Anterior cingulate cortex (tissue), 58 donors: ENCODE measurements at places on chromosomes 1 and 21.

DNA sequence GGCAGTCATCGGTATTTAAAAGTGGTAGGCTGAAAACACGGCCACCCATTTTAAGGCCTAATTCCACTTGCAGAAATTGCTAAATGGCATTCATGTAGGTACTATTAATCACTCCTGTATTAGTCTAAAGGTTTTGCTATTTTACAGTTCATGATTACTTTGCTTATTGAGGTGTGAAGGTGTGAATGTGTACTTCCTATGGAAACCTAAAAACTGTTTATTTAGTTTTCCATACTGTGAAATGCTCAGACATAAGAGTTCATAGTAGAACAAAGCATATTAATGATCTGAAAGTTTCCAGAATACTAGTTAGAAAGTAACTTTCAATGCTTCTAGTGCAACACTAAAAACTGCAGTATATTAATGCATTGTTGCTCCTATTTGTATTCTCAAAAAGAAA is 69.8 kb downstream of the ITGB3BP start:
- no peak for DNase-seq

DNA sequence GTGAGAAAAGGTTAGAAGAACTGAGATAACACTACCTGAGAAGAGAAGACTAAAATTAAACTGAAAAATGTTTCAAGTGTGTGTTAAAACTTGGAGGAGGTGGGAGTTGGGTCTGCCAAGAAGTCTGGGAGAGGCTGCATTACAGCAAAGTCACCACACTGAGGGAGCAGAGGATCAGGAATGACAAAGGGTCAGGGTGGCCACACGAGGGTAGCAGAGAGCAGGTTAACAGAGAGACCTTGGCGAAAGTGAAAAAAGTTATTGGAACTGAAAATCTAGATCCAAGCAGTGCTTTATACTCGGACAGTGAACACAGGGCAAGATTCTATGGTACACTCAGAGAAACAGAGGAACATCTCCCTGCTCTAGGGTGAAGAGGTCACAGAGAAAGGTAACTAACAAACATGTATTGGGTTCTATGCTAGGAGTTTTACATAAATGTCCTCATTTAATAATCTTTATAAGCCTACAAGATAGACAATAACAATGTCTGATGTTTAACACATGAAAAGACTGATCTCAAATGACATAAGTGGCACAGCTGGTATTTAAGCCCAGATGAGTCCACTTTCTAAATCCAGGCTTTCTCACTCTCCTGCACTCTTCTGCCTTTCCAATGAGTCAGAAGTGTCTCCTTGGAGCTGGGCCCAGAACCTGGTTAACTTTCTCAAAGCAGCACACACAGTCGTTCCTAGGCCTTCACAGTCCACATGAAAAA is 10.3 kb upstream of the CADM3 start:
- DNase-seq, result peak; percentile 72

- DNase-seq, result no peak
These were observed 431.4 kb downstream of the BRINP3 start for GRCh38 chr1:190046231-190046630.

GRCh38 chr1:63898428-63899196 is 124.8 kb downstream of the ROR1 start:
- DNase-seq, result no peak

DNA sequence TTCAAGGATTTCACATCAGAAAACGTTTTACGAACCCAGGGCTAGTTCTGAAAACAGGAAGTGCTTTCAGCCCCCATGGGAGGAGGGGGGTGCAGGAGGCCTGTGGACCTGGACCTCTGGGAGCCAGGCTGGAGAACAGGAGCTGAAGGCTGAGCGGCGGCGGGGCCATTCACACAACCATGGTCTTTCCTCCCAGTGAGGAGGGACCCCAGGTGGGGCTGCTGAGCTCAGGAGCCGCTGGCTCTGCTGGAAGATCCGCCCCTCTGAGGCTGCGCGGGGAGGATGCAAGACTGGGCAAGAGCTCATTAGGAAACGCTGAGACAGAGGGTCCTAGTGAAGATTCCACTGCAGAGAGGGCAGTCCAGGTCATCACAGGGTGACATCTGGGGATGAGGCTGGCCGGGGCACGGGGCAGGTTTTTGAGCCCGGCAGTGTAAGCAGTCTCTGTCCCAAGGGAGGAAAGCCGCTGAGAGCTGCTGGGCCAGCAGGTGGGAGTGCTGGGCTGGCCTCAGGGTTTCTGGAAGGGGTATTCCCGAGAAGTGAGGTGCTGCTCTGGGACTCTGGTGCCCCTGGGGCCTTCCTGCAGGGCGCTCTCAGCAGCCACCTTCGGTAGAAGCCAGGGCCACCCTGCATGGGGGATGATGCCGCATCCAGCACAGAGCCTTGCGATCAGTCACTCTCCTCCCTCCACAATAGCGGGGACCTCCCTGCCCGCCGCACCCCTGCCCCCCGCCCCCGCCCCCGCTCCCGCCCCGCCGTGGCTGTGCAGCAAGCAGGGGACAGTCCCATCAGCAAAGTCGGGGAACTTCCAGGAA is 7.5 kb downstream of the MX2 start:
- DNase-seq, result no peak

DNA sequence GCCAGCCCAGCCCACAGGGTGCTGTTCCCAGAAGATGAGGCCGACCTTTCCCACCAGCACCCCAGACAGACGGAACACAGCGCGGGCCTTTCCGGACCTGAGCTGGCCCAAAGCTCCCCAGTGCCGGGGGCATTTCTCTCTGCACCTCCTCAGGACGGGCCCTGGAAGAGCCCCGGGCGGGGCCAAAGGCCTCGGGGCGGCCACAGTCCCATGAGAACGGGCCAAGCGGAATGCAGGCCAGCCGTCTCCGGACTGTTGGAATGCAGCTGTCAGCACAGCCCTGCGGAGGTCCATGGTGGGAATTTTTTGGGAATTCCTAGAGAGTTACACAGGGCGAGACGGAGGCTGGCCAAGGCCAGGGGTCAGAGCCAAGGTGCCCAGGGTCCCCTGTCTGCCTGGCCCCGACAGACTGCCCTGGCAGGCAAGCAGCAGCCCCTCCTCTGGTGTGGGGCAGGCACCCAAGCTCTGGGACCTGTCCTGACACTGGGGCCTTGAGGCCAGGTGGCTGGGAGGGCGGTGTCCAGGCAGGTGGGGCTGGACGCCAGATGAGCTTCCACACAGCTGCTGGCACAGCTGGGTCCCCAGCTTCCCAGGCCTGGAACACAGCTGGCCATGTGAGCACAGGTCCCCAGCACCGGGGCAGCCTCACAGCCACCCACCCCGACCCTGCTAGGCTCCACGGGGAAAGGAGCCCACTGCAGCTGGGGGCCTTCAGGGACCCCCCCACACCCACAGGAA is 63.0 kb downstream of the MEGF6 start:
- DNase-seq, result no peak

GRCh38 chr1:1309251-1310108 is 1.1 kb downstream of the PUSL1 start:
- no peak for DNase-seq

DNA sequence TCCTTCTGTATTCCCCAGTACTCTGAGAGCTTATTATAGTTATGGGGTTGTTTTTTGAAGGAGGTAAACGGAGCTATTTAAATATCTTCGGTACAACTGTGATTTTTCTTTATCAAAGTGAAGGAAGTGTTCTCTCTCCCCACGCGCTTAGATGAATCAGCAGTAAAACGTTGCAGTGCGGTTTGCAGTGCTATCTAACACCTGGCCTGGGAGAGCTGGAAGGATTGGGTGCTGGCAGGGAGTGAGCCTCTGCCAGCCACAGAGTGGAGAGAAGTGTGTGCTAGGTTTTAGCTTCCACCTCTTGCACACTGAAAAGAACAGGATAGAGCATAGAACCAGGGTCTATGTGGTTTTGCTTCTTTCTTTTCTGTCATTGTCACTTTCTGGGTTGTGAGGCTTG is 165.9 kb downstream of the SDCCAG8 start:
- DNase-seq, result no peak

DNA sequence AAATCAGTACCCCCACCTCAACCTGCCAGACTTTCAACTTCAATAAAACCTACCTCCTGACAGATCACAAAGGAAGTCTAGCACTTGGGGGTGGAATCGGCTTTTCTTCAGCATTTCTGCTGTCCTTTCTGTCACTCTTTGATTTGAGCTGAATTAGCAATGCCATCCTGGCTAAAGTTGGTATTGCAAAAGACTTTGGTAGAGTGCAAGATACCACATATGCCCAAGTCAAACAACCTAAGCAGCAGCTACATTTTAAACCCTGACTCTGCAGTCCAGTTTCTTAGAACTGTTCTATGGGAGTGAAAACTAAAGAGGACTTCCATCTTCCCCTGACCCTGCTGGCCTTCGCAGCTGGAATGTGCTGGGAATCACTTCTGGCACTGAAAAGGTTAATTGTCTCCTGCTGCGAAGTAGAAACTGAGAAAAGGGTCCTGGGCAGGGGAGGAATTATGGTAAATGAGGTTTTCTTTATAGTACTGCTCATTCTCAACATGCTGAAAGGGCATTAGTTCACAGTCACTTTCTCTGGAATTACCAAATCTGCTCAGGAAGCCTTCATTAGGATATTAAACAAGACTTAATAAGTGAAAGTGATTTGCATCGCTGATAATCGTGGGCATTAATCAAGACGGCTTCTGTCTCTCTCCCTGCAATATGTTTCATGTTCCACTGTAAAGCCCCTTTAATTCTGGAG is 126.2 kb upstream of the SMYD2 start:
- no peak for DNase-seq

GRCh38 chr1:80457409-80457808 is 1343.3 kb upstream of the ADGRL2 start:
- DNase-seq, result no peak

GRCh38 chr1:8476006-8476405 is 158.1 kb downstream of the SLC45A1 start:
- no peak for DNase-seq

- DNase-seq, result no peak
These were observed 161.5 kb downstream of the IER5 start for GRCh38 chr1:181250038-181250437.

GRCh38 chr1:2295526-2295925 is 67.4 kb downstream of the SKI start:
- DNase-seq, result no peak

GRCh38 chr1:178055779-178056471 is 38.0 kb upstream of the RASAL2 start:
- no peak for DNase-seq

GRCh38 chr21:44050276-44050675 is 38.2 kb downstream of the TRAPPC10 start:
- DNase-seq, result no peak

DNA sequence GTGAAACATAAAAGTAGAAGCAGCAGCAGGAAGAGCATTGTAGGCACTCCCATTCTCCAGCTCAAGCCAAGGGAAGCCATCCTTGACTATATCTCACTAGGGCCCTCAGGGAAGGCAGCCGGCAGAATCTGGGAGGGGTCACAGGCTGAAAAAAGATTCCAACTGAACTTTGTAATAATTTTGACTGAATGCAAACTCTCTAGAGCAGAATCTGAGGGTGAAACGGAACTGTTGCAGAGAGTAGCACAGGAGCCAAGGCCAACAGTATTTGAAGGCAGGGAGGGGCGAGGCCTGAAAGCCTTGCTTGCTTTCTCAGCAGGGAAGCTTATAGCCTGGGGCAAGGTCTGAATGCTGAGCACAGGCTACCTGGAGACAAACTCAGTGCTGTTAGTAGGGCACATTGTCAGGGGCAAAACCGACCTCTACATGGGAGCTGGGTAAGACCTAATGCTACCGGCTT is 180.6 kb downstream of the COL24A1 start:
- DNase-seq, result no peak

- no peak for DNase-seq
These were observed 797 bp downstream of the CC2D1B start for GRCh38 chr1:52365071-52365745.

GRCh38 chr1:64851664-64852063 is 106.8 kb downstream of the RAVER2 start:
- DNase-seq, result no peak

DNA sequence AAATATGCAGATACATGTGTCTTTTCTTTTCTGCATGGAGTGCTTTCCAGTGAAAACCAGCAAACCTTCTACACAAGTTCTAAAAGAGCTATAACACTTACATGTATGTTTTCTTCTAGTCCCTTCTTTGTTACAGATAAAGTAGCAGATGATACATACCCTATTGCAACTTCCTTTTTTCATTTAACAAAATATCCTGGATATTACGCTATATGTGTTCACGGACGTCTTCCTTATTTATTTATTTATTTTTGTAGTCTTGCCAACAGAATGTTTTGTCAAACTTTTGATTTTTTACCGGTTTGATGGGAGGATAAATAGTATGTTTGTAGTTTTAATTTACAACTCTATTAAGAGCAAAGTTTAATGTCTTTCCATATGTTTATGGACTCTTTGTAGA is 5.2 kb upstream of the GALNT2 start:
- DNase-seq, result no peak

DNA sequence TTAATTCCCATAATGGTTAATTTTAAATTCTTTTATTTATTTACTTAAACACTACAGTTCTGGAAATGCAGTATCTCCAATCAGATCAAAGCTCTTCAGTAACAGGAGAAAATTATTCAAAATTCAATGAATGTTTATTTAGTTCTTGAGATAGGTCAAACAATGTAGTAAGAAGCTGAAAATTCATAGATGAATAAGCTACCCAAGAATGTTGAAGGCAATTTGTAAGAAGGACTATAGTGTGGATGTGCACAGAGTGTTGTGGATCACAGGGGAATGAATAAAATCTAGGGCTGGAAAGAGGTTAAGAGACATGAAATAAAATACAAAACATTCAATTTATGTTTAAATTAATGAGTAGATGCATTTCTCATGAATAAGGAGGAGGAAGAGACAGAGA is 72.0 kb downstream of the OLFM3 start:
- DNase-seq, result no peak

DNA sequence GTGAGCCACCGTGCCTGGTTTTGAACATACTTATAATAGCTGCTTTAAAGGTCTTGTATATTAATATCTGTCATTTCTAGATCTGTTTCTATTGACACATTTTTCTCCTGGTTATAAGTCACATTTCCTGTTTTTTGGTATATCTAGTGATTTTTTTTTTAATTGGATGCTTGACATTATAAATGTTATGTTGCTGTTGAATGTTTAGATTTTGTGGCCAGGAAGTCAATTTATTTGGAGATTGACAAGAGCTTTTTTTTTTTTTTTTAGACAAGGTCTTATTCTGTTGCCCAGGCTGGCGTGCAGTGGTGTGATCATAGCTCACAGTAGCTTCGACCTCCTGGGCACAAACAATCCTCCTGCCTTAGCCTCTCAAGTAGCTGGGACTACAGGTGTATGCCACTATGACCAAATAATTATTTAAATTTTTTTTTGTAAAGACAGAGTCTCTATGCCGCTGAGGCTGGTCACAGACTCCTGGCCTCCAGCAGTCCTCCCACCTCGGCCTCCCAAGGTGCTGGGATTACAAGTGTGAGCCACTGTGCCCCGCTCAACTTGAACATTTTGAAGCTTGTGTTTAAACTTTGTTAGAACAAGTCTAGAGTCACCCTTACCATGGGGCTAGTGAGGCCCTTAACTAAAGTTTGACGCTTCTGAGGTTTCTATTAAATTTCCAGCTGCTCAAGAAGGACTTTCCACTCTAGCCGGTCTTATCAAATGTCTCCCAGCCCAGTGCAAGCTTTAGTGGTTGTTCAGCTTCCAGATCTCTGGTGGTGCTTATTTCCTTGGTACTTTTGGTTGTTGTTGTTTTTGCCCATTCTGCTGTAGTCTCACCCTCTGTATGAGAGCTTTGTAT is 8.6 kb upstream of the CHI3L2 start:
- DNase-seq, result no peak

- no peak for DNase-seq
These were observed 120.6 kb upstream of the RAVER2 start for GRCh38 chr1:64624218-64624713.

GRCh38 chr1:237205400-237206064 is 163.5 kb downstream of the RYR2 start:
- DNase-seq, result no peak
